ENCODE measurements at places on chromosomes 13 and 19.

DNA sequence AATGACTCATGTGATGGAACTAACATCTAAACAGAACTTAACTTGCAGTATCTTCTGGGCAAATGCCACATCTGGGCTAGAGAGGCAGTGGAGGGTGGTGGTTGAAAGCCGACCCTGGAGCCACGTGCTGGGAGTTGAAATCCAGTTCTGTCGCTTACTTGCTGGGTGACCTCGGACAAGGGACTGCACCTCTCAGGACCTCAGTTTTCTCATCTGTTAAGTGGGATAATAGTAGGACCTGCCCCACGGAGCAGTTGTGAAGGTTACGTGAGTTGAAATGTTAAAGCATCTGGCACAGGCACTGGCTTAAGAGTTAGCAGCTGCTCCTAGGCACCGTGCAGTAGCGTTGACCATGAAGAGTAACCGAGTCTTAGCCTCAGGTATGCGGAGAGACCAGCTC lies 76.1 kb downstream of the SIPA1L3 start:
- no peak for DNase-seq

GRCh38 chr19:3683405-3684053 lies 16.7 kb downstream of the PIP5K1C start:
- peak; percentile 57 for DNase-seq

DNA sequence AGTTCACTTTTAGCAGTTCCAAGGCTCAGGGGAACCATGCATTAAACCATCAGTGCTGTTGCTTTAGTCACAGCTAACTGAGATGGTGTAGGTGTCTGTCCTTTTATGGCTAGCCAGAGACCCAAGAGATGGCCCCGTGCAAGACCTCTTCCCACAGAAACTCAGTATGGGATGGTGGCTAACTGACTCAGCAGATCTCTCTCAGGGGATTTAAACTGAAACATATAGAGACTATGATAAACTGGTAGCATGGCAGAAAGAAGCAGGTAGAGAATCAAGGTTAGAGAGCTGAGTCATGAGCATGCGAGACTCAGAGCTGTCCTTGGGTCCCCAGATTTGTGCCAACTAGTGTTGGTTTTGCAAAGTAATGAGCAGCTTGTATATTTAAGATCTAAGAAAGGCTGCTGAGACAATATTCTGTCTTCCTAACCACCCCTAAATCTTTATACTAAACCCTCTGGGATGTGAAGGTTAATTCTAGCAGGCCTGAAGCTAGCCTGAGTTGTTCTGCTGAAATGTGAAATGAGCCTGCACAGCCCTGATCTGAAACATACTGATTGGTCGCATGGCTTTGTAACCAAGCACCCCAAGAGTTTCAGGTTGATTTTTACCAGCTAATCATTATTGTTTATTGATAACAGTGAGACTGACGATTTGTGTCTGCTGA lies 6.5 kb upstream of the SCEL start:
- no peak for DNase-seq

- no peak for DNase-seq
Observed at GRCh38 chr19:34731964-34732363, 2.1 kb upstream of the ZNF181 start.

GRCh38 chr13:76993021-76993420 lies 1.1 kb downstream of the CLN5 start:
- DNase-seq: peak; percentile 11

DNA sequence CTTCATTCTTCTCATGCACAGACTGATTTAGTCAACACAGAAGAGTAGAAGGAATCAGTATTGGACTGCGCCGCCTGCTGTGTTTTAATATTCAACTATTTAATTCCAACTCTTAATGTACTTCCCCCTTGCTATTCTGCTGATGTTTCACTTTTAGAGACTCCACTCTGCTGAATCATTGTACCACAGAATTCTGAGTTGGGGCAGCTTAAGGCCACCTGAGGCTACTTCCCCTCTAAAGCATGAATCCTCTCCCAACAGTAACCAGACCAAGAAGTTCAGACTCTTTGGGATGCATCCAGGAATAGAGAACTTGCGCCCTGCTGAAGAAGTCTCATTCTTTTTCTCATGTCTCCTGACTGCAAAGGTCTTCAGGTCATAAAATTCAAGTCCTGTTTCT lies 708.8 kb downstream of the UQCRFS1 start:
- no peak for DNase-seq

DNA sequence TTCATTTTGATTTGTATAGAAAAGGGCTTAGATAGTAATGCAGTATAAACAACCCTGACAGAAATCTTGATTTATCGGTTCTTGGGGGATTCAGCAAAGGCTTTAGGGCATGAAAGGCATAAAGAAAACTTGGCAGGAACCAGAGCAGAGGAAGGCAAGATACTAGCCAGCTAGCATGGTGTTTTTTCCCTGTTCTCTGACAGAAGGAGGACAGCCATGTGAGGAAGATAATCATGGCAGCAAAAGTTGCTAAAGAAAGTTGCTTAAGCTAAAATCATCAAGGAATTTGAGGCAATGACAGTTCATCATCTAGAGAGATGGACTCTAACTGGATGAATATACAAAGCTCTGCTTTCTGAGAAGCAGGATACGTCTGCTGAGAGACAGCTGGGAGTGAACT lies 294.1 kb downstream of the KCNRG start:
- no peak for DNase-seq

- no peak for DNase-seq
Observed at GRCh38 chr19:14414926-14415690, 4.0 kb downstream of the DDX39A start.

GRCh38 chr19:17153996-17154395 lies 61.2 kb upstream of the USE1 start:
- no peak for DNase-seq

DNA sequence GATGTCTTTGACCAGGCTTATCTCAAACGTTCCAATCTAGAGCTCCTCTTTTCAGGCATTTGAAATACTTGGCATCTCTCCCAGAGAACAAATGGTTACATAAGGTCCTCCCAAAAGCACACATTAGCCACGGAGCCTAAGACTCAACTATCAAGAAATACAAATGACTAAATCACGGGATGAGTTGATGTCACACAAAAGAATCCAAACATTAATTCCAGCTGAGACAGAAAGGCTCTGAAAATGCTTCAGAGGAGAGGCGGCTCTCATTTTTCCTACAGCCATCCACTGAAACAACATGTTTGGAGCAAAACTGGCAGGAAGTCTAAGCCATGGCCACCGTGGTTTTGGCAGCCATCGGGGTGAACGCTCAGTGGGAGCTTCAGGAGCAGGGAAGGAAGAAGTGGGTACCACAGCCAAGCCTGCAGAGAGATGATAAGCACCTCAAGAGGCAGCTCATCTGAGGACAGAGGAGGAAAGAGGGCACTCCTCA lies 122.5 kb downstream of the STK24 start:
- peak; percentile 97 for DNase-seq

All from fibroblast of skin of back (primary cell).